ENCODE measurements at places on chromosomes 5 and 9. TPM values are rescaled to one million over a fixed set of nuclear protein-coding genes. Genes with fewer than 3 reads are reported as not detected.

Gene EIF4E1B
- total RNA-seq, result not detected

Gene HTR4
- total RNA-seq, result not detected

Gene TNFSF15
- 17.5 TPM for total RNA-seq

Gene RGS14
- total RNA-seq, result 6.6 TPM

Gene HAVCR1
- total RNA-seq, result 0.88 TPM

Gene FAM221B
- total RNA-seq, result not detected

Gene PCDHGC3
- 81.9 TPM for total RNA-seq

Gene TEX48
- not detected for total RNA-seq

Gene MARCOL
- not detected for total RNA-seq

Gene PCDHGA12
- total RNA-seq, result 30.0 TPM

Gene NIPAL4
- 0.57 TPM for total RNA-seq

Gene CDHR2
- not detected for total RNA-seq

Gene NEUROG1
- not detected for total RNA-seq

Gene PAXX
- total RNA-seq, result 12.0 TPM

Gene MGAT4B
- 238 TPM for total RNA-seq

Gene FBP1
- total RNA-seq, result not detected

Gene SPAG8
- 0.66 TPM for total RNA-seq

Gene PFN3
- total RNA-seq, result not detected

Gene SLCO6A1
- total RNA-seq, result 0.14 TPM

Gene TMEM167A
- total RNA-seq, result 41.4 TPM

Gene PPIP5K2
- total RNA-seq, result 81.5 TPM

Gene OR1Q1
- not detected for total RNA-seq

Gene SCGB3A2
- total RNA-seq, result not detected

Gene PCDHGB3
- 2.6 TPM for total RNA-seq

Gene SGCD
- total RNA-seq, result 0.88 TPM

Gene CCIN
- total RNA-seq, result 0.22 TPM

Gene SLC46A2
- total RNA-seq, result not detected

Gene NR6A1
- total RNA-seq, result 0.66 TPM

Gene SOX30
- not detected for total RNA-seq

Gene LRRC70
- total RNA-seq, result 1.4 TPM

Gene ACSL6
- total RNA-seq, result not detected

Gene CRB2
- under 0.01 TPM for total RNA-seq

Gene HAPLN1
- 1.1 TPM for total RNA-seq

Gene FOXD4L6
- total RNA-seq, result under 0.01 TPM

Gene FRRS1L
- total RNA-seq, result not detected

Gene C9orf50
- total RNA-seq, result not detected

Gene LCN1
- total RNA-seq, result not detected
